Skin of body (tissue), 3 donors: ENCODE measurements at places on chromosomes 5 and 9.
A peak's percentile ranks its signal among the peaks of the same experiment; 100 is the strongest.

DNA sequence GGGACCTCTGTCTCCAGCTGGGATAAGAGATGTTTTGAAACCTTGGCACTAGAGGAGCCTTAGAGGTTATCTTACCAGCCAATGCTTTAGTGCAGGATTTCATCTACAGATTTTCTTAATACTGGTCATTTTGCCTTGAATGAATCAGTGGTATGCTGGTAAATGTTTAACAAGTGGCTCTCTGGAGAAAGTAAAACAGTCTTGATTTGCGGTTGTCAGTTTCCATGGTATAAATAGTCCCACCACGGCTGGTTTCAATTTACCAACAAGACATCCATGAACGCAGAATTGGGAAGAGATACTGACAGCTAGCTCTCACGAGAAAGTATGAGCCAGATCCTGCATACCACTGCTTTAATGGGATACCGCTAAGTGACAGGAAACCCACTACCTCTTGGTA, 56.7 kb upstream of the CXCL14 start:
- DNase-seq: peak; percentile 41

GRCh38 chr5:58330781-58331180, 129.1 kb downstream of the PLK2 start:
- DNase-seq: no peak

GRCh38 chr5:94431696-94432095, 186.7 kb downstream of the KIAA0825 start:
- no peak for DNase-seq

DNA sequence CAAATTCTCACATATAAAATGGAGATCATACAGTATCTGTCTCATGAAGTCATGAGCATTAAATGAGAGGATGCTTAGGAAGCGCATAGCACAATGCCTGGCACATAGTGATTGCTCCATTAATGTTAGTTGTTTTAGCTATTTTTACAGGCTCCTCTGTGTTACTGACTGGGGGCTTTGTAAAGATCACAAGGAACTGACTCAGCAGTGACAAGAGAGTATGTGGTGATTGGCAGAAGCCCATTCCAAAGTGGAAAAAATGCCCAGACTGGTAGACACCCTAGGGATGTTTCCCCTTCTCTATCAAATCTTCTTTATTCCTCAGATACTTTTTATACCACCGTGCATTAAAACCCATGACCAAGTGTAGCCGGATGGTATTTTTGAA, 33.5 kb downstream of the ABLIM3 start:
- no peak for DNase-seq

DNA sequence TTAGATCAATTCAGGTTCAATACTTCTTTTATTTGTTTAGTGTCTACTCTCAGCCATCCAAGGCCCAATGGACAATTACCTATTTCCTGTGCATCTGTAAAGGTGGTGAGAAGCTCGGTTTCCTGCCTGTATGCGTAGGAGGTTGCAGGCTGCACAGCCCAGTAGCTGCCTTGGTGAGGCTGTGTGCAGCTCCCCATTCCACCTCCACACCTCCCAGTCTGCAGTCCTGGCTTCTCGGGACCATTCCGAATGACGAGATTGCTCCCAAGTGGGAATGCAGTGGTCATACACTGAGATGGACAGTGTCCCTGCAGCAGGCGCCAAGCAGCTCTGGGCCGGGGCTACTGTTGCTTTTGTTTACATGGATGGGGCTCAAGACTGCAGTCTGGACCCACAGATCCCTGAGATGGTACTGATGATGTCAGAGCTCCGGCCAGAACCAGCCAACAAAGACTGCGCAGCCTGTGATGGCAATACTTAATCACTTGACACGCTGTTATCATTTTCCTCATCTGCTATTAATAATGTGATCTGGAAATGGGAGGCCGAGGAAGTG, 206.1 kb upstream of the IRX1 start:
- DNase-seq: no peak

DNA sequence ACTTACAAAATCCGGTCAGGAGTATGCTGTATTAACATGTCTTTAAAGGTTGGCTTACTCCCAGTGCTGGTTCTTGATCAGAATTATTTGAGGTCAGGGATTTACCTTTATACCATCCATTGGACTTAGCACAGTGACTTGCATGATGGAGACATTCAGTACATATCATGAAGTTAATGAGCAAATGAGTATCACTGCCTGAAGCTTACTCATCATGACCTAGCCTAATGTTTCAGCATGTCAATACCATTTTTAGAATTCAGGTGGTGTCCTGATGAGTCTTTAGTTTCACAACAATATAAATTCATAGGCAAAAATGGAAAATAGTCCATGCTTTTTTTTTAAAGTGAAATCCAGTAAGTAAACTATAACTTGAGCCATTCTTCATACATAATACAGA, 226.0 kb upstream of the C9orf72 start:
- DNase-seq: no peak

- no peak for DNase-seq
These were observed 517 bp downstream of the KCNN2 start for GRCh38 chr5:114362197-114362976.
